ENCODE measurements at places on chromosomes 5 and 9.

GRCh38 chr9:129489838-129490582 lies 130.9 kb downstream of the C9orf50 start:
- no peak for DNase-seq

DNA sequence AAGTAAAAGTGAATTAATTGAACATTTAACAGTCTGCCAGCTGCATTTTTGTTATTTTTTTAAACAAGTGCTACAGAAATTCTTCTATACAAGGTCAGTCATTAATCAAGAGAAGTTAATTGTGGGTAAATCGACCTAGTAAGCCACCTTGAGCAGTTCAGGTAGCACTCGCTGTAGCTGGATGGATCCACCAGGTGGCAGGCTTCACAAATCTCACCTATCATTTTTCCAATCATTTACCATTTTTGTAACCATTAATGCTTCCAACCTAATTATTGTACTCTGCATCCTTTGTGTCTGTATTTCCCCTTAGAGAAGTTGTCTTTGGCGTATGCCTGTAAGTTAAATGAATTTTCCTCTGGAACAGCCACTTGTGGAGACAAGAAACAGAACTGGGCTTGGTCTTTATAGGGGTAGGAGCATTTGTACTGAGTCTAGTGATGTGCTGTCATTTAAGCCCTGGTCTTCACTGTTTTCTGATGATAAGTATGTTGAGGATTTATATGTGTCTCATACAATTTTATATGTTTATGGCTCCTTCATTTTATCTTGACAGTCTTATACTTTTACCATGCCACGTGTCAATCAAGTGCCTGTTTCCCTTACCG lies 39.5 kb downstream of the CD180 start:
- no peak for DNase-seq

DNA sequence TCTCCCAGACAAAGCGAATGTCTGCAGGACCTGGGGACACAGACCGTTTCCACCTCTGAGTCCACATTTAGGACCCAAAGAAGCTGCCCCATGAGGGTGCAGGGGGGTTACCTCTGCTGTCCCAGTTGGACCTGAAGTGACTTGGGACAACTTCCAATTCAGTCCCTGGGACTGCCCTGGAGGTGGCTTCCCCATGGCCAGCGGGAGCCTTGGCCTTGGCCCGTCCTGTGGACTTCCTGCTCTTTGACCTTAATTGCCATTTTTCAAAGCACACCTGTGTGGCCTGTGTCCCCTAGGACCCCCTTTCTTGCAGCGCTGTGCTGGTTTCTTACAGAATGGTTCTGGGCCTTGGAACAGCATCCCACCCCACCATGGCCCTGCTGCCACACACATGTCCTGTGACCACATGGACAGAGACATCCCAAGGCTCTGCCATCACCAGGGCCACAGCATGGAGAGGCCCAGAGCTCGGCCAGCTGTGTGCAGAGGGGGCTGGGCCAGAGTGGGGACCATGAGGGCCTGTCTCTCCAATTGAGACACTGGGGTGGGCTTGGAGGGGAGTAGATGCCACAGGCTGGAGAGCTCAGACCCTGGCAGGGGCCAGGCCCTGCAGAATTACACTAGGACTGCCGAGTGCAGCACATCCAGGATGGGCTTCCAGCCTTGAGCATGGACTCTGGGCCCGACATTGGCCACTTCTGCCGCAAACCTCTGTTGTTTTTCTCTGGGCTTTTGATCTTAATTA lies 45.8 kb downstream of the SECISBP2 start:
- DNase-seq: no peak

- no peak for DNase-seq
Observed at GRCh38 chr5:158064334-158065123, 205.6 kb upstream of the CLINT1 start.

DNA sequence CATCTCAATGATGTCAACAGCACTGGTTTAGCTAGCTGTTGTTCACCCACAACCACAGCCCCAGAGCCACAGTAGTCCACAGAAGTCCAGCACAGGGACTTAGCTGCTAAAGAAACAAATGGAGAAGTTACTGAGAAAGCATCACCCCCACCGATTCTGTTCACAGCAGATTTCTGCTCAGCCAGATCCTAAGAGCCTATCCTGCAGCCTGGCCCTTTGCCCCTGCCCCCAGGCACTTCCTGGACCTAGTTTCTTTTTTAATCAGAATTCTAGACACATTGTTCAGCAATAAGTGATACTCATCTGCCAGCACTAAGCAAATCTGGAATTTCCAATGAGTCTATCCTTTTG lies 7.4 kb downstream of the B4GALT1 start:
- no peak for DNase-seq

DNA sequence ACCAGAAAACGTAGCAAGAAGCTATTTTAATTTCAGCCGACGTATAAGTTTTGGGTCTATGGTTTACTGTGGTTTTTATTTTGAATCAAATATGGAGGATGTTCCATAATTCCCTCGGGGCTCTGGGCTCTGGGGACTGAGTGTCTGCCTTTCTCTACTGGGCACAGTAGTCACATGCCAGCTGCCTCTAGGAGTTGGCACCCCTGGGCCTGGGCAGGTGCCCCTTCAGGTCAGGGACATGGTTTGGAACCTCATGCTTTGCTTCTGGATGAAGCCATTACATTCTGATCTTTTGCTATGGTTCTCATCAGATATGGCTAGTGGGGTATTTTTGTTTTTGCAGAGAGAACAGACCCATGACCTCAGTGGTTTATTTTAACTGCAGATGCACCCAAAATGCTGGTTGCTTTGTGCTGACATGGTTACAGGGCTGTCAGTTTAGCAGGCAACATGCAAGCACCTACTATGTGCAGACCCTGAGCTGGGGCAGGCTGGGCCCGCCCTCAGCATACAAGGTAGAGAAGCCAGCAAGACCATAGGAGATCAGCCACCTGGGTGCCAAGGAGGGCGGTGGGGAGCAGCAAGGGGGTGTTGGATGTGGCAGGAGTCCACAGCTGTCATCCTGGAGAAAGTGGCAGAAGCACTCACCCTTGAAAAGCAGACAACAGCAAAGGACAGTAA lies 54.5 kb upstream of the PSD2 start:
- DNase-seq: no peak

- no peak for DNase-seq
Observed at GRCh38 chr9:116335392-116335791, 181.8 kb downstream of the PAPPA start.

DNA sequence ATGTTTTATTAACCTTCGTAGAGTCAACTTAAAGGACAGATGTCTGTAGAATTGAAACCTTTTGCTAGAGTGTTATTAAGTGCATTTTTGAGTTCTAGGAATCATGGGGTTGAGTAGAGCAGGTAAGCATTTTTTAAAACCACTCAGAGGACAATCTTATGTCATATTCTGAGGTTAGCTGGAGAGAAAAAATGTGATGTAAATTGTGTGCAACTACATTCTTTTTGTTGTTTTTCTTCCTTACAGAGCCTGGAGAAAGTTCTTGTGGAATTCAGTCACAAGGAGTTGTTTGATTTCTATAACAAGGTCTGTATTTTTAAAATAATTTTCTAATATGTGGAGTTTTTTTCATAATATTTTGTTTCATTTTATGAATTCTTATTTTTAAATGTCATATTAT lies 206.4 kb downstream of the COMMD10 start:
- no peak for DNase-seq

DNA sequence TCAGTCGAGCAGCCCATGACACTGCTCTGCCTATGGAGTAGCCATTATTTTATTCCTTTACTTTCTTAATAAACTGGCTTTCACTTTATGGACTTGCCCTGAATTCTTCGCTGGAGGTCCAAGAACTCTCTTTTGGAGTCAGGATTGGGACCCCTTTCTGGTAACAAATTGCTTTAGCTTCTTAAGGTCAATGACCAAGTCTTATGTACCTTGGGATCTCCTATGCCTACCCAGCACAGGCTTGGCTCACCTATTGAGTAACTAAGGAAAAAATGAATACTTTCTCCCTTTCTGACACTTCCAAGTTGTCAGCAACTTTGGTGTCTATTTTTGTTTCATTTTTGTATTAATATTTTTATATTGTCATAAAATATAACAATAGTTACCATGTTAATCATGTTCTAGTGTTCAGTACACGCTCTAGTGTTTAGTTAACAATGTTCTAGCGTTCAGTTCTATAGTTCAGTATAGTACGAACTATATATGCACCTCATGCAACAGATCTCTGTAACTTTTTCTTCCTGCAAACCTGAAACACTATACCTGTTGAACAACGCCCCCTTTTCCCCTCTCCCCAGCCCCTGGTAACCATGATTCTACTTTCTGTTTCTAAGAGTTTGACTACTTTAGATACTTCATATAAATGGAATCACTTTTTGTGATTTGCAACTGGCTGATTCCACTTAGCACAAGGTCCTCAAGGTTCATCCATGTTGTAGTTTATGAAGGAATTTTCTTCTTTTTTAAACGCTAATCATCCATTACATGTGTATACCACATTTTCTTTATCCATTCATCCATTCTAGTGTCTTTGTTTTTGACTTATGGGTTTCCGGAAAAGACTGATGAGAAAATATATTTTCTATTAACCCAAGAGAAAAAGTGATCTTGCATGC lies 1.8 kb upstream of the RHOBTB3 start:
- DNase-seq: no peak

- DNase-seq: no peak
Observed at GRCh38 chr9:13621872-13622564, 342.5 kb upstream of the MPDZ start.

- no peak for DNase-seq
Observed at GRCh38 chr5:72608297-72608696, 101.1 kb upstream of the ZNF366 start.

- no peak for DNase-seq
Observed at GRCh38 chr5:43140286-43140685, 19.6 kb downstream of the ZNF131 start.

- DNase-seq: no peak
Observed at GRCh38 chr5:8784692-8785091, 761.2 kb downstream of the SEMA5A start.

DNA sequence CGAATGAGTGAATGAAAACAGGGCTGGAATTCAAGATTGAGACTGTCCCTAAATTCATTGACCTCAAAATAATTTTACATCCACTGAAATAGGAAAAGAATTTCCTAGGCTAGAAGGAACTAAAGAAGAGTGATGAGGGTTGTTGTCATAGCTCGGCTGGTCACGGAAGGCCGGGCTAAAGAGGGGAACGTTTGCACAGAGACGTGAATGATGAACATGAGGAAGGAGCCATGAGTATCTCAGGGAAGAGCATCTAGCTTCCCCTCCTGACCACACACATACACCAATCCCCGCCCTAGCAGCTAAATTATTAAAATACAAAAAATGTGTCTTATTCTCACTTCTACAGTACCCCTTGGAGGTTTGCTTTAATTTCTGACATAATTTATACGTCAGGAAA lies 124.4 kb upstream of the ABCA1 start:
- no peak for DNase-seq

DNA sequence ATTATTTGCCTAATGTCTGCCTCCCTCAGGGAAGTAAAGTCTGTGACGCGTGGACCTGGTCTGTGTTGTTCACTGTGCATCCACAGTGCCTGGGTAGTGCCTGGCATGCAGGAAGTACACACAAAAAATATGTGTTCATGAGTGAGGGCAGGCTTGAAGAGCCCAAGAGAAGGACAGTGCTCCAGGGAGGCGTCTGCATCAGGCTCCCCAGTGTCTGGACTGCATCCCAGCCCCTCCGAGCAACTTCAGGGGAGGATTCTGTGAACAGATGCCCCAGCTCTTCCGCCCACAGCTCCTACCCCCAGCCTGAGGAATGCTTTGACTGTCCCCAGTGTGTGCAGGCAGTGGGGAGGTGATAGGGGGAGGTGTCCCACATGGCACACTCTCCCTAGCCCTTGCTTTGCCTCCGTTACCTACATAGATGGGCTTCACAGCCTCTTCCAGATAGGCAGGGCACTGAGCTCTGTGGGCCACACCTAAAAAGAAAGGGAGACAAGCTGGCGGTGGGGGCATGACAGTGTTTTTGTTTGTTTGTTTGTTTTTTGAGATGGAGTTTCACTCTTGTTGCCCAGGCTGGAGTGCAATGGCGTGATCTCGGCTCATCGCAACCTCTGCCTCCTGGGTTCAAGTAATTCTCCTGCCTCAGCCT lies 25.4 kb downstream of the IRF1 start:
- no peak for DNase-seq

DNA sequence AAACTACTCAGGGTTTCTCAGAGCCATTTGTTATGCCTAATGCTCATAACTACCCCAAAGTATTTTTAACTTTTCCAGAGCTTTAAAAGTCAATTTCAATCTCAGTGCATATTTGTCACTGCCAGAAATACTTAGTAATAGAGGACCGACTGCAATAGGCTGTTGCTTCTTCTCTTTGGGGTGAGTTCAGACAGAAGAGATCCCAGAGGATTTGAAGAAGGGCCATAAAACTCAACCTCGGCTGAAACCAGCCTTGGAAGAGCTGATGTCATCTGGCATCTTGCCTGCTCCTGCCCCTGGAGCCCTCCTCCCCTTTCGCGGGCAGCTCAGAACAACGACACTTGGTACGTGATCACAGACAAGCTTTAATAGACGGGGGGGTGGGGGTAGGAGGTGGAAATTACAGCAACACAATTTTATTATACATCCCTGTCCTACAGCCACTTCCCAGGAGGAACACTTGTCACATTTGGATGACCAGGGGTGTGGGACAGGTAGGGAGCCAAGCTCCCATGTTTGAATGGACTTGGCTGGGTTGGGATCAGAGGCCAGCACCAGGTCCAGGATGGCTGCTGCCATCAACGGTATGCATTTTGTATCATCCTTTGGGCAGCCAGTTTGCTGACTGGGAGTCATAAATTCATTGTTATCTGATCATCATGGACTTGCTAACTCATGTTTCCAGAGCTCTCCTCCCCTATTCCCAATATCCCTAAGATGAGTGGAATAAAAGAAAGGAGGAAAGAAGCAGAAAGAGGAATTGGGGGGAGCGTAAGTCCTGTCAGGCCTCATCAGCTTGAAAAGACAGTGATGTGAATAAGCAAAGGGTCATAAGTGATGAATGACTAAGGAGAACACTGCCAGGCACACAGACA lies 186.6 kb upstream of the PANK3 start:
- DNase-seq: no peak

GRCh38 chr9:71819115-71819739 lies 50.9 kb upstream of the CEMIP2 start:
- no peak for DNase-seq

GRCh38 chr9:69976152-69976551 lies 67.5 kb upstream of the MAMDC2 start:
- DNase-seq: no peak

DNA sequence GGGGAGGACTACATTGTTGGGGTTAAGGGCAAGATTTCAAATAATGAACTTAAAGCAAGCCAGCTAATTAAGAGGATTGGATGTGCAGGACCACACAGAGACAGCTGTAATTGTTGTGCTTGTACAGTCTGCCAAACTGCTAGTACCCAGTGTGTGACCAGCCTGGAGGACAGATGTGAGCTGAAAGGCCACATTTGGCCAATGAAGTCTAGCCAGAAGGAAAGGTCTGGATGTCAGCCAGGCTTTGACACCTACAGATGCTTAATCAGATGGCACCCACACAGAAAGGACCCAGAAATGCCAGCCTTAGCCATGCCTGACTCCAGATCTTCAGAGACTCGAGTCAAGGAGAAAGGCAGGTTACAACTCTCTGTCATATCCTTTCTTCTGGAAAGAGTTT lies 491.1 kb downstream of the KIF4B start:
- DNase-seq: no peak

Data from NCI-H1436 treated with DMSO at 0.1 percent for 48 hours (cell line).